ENCODE measurements at places on chromosomes 3 and 15. TPM values are rescaled to one million over a fixed set of nuclear protein-coding genes. Genes with fewer than 3 reads are reported as not detected.

The SLC6A1 gene
- total RNA-seq, result not detected

The FEZF2 gene
- not detected for total RNA-seq

The THRB gene
- 2.1 TPM for total RNA-seq

The TRPM7 gene
- total RNA-seq, result 21.7 TPM

The FBXW12 gene
- total RNA-seq, result not detected

Measured in A549 treated with AZD2906 at 1 μM for 4 hours (cell line).